B cell (primary cell): ENCODE measurements at places on chromosomes 2 and 18. TPM values are rescaled to one million over a fixed set of nuclear protein-coding genes. Genes with fewer than 3 reads are reported as not detected.

The PLGLB2 gene
- 6.1 and 6.5 TPM in 2 replicates for total RNA-seq

GRCh38 chr18:62336618-62337017 is 11.5 kb downstream of the TNFRSF11A start:
- no peak overlapping the region for H3K27ac ChIP-seq
- DNase-seq, result no peak
- H3K36me3 ChIP-seq, result no peaks in the 10 kb centered on the region
- no peak overlapping the region for H3K4me3 ChIP-seq
- peaks cover 1% of the 10 kb centered on the region for H3K4me1 ChIP-seq

GRCh38 chr18:37711766-37712505 is 146.3 kb upstream of the CELF4 start:
- H3K4me3 ChIP-seq, result no peak overlapping the region
- no peak overlapping the region for H3K27ac ChIP-seq
- no peaks in the 10 kb centered on the region for H3K27me3 ChIP-seq
- no peak for DNase-seq

- no peak overlapping the region for H3K27ac ChIP-seq
- H3K36me3 ChIP-seq, result no peaks in the 10 kb centered on the region
- H3K27me3 ChIP-seq, result peaks cover 2% of the 10 kb centered on the region
- no peaks in the 10 kb centered on the region for H3K4me1 ChIP-seq
- H3K4me3 ChIP-seq, result no peak overlapping the region
Observed at GRCh38 chr2:70344195-70344594, 42.3 kb upstream of the FAM136A start.

DNA sequence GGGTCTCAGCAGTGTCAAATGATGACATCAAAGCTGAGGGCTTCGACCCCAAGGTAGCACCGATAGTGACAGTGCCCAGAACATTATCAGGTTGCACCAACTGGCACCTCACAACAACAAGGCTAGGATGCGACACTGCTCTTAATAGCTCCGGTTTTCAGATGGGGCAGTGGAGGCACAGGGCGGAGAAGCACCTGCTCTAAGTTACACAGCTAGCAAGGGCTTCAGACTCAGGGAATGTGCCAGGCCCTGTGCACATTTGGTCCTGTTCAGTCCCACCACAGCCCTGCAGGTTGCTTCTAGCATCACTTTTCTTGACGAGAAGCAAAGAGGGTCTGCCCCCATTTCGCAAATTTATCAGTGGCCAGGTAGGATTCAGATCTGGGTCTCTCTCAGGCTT is 74.1 kb downstream of the DGKD start:
- peak overlapping the region; percentile 48 for H3K27ac ChIP-seq
- no peak for DNase-seq
- H3K27me3 ChIP-seq, result no peaks in the 10 kb centered on the region
- peaks cover 22% of the 10 kb centered on the region for H3K4me1 ChIP-seq

DNA sequence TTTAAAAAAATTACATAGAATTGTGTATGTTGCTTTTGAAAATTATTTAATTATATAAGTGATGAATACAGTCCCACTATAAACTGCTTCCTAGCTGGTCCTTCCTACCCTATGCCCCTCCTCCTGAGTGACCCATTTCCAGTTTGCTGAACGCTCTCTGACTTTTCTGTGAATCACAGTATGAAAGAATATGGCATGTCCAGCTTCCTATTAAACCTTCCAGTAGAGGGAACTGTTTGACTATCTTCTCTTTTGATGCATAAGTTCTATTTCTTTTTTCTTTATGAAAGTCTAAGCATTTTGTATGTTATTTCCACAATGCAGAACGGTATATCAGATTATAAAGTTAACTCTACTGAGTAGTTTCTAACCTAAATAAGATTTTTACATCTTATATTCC is 41.3 kb downstream of the PSMG2 start:
- no peaks in the 10 kb centered on the region for H3K36me3 ChIP-seq
- H3K27me3 ChIP-seq, result no peaks in the 10 kb centered on the region
- H3K27ac ChIP-seq, result no peak overlapping the region
- peak; percentile 59 for DNase-seq

DNA sequence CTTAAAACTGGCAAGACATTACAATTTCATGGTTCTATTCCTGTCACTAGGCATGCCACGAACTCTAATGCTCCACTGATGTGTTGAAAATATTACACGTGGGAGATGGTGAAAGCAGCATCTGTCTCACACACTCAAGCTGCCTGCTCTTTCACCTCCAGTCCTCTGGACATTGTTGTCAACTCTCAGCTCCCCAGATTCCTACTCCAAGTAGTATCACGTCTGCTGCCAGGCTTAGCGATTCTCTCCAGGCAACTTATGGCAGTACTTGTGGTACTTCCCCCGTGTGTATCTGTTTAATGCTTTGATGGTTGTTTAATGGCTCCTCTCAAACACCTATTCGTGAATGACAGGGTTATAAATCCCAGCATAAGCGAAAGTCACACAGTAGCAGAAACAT is 103.8 kb downstream of the TMEFF2 start:
- H3K4me1 ChIP-seq, result peaks cover 3% of the 10 kb centered on the region
- no peak for DNase-seq
- H3K4me3 ChIP-seq, result no peak overlapping the region
- H3K27ac ChIP-seq, result no peak overlapping the region
- H3K27me3 ChIP-seq, result no peaks in the 10 kb centered on the region

DNA sequence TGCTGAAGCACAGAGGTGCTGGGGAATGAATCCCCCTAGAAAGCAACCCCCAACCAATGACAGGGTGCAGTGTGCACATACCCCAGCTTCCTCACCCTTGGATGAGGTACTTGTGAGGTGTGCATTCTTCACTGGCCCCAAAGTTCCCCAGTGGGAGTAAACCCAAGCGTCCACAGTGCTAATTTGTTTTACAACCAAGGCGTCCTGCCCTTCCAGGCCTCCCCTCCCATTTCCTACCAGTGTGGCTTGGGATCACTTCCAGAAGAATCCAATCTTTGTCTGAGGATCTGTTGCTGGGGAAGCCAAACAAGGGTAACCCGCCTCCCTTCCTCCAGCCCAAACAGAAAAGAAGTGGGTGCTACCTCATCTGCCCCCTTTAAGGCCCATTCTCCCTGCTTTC is 40.3 kb upstream of the TEX51 start:
- no peaks in the 10 kb centered on the region for H3K36me3 ChIP-seq
- DNase-seq, result no peak
- peaks cover 1% of the 10 kb centered on the region for H3K4me1 ChIP-seq
- H3K27me3 ChIP-seq, result no peaks in the 10 kb centered on the region
- H3K4me3 ChIP-seq, result no peak overlapping the region

GRCh38 chr2:69704446-69704845 is 37.5 kb upstream of the ANXA4 start:
- no peak for DNase-seq
- no peak overlapping the region for H3K4me3 ChIP-seq
- H3K27ac ChIP-seq, result no peak overlapping the region

DNA sequence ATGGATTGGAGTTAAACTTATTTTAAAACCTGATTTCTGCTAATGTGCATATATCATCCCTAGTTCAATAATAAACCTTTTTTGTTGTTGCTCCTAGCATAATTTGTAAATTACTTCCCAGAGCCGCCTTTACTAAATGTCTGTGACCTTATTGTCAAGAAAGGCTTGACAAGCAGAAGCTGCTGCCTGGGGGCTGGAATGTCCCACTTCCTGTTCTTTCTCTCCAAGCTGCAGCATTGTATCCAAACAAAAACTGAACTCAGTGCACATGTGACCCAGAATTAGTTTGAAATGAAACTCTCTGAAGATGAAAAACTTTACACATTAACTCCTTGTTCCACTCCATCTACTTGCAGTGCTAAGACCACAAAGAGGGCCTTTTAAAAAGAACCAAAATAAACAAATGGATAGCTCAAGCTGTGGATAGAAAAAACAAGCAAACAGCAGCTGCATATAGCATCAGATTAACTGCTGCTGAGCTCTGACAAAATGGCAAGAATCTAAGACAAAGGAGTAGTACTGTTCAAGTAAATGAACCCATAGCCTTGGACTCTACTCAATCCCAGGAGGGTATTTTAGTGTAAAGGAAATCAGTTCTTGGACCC is 99.8 kb upstream of the NEUROD1 start:
- H3K27ac ChIP-seq, result no peak overlapping the region
- no peaks in the 10 kb centered on the region for H3K36me3 ChIP-seq
- H3K27me3 ChIP-seq, result no peaks in the 10 kb centered on the region
- no peak overlapping the region for H3K4me3 ChIP-seq
- no peak for DNase-seq
- no peaks in the 10 kb centered on the region for H3K4me1 ChIP-seq

DNA sequence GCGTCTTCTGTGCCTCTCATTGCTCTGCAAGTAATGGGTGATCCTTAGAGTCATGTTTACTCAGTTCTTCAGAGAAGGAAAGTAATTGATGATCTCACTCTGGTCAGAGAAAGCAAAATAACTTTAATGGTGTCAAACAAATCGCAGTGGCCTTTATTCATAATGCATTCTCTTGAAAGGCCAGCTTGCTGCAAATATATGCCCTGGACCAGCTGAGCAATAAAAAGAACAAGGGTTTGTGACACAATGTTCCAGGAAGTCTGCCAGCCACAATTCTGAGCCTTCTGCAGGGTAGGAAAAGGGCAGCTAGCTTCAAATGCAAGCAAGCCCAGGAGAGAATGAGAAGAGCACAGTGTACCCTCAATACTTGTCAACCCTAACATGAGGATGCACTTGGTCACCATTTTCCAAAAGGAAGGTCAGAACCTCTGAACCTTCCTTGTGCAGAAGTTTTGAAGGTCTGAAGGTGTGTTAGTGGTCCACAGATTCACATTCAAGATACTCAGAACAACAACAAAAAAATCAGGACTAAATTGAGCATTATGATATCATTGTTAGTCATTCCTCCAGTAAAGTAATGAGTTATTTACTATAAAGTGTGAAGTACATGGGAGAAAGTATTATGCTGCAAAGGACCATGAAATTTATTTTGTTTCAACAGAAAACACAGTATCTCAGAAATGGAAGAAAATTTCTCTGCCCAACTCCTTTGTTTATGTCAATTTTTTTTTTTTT is 355.6 kb downstream of the PAX3 start:
- no peak for DNase-seq
- H3K27me3 ChIP-seq, result no peaks in the 10 kb centered on the region
- H3K36me3 ChIP-seq, result no peaks in the 10 kb centered on the region
- no peak overlapping the region for H3K4me3 ChIP-seq
- no peaks in the 10 kb centered on the region for H3K4me1 ChIP-seq
